ENCODE measurements at places on chromosomes 4 and X. TPM values are rescaled to one million over a fixed set of nuclear protein-coding genes. Genes with fewer than 3 reads are reported as not detected.

SPANXA2 gene
- polyA plus RNA-seq = not detected

KLHL4 gene
- 2.1 TPM for polyA plus RNA-seq

NEXMIF gene
- 2.8 TPM for polyA plus RNA-seq

MAOA gene
- 11.3 TPM for polyA plus RNA-seq

MTMR8 gene
- not detected for polyA plus RNA-seq

MID2 gene
- 1.6 TPM for polyA plus RNA-seq

SULT1E1 gene
- not detected for polyA plus RNA-seq

JADE3 gene
- polyA plus RNA-seq = 14.1 TPM

INTS6L gene
- polyA plus RNA-seq = 1.2 TPM

PAPSS1 gene
- 54.3 TPM for polyA plus RNA-seq

PPBP gene
- polyA plus RNA-seq = 0.54 TPM

ATP2B3 gene
- 7.2 TPM for polyA plus RNA-seq

NXF2 gene
- 1.0 TPM for polyA plus RNA-seq
